ENCODE measurements at places on chromosomes 11 and 22.

GRCh38 chr11:57071829-57072228 is 83.1 kb downstream of the OR5AK2 start:
- no peak for DNase-seq

DNA sequence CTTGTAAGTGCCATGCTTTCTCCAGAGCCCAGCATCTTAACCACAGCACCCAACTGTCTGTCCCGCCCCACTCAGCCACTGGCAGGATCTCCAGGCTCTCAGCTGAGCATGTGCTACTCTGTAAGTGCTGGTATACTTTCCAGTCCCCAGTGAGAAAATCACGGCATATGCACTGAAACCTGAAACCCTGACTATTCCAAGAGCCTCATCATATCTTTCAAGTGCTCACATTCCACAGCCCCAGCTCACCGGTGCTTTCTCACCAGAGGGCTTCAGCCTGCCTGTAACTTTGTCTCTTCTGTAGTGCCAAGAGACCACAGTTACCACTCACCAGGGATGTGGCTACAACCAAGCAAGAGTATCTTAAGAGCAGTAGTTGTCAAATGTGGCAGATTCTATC is 24.4 kb upstream of the PAMR1 start:
- no peak for DNase-seq

DNA sequence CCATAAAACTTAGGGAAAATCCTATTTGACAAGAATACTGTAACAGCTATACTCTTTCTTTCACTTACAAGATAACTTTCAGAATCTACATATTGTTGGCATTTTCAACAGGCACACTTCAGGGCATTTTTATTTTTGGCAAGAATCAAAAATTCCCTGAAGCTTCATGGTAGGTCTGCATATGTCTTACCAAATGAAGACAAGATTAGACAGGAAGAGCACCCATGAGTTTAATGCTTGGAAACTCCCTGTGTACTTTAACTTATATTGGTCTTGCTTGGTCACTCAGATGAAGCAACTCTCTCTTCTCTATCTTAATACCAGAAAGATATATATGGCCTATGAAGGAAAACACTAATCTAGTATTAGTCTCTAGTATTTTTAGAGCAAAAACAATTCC is 137.7 kb downstream of the ATG16L2 start:
- no peak for DNase-seq

DNA sequence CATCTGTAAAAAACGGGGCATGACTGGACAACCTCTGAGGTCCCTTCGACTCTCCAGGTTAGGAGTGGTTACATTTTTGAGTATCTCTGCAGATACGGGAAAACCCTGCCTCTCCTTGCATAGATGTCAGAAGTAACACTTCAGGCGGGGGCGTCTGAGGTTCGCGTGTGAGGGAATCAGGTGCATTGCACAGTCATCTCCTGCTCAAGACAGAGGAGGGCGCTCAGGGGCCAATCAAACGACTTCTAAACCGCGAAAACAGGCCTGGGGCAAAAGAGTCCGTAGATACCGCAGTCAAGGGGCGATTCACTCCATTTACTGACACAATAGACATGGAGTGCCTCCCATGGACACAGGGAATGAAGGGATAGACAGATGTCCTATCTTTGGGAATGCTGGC is 31.7 kb downstream of the KIRREL3 start:
- no peak for DNase-seq

DNA sequence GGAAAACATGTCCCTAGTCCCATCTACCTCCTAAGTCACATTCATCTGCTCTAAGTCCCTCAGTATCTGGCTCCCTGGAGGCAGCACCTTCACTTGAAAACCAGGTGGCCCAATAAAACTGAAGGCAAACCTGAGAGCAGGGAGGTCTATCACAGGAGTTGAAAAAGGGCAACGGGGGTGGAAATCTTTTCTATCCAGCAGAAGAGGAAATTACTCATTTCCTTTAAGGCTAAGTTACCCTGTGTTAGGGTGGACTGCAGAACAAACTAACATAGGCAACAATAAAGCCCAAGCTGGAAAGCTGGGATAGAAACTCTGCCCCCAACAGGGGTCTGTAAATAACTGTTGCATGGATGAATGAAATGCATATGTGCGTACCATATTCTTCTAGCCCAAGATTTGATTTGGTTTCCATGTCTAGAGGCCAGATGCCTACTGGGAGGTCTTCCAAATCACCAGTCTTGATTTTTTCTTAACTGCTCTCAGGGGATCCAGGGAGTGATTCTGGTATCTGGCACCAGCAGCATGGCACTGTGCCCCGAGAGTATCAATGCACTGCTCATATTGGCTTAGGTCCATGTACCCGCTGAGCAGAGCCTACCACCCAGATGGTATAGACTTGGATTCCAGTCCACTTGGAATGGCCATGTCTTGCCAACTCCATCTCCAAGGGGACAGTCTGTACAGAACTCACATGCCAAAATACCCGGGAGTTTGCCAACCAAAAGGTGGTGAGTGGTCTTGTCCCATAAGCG is 350.0 kb upstream of the NCAM1 start:
- no peak for DNase-seq

DNA sequence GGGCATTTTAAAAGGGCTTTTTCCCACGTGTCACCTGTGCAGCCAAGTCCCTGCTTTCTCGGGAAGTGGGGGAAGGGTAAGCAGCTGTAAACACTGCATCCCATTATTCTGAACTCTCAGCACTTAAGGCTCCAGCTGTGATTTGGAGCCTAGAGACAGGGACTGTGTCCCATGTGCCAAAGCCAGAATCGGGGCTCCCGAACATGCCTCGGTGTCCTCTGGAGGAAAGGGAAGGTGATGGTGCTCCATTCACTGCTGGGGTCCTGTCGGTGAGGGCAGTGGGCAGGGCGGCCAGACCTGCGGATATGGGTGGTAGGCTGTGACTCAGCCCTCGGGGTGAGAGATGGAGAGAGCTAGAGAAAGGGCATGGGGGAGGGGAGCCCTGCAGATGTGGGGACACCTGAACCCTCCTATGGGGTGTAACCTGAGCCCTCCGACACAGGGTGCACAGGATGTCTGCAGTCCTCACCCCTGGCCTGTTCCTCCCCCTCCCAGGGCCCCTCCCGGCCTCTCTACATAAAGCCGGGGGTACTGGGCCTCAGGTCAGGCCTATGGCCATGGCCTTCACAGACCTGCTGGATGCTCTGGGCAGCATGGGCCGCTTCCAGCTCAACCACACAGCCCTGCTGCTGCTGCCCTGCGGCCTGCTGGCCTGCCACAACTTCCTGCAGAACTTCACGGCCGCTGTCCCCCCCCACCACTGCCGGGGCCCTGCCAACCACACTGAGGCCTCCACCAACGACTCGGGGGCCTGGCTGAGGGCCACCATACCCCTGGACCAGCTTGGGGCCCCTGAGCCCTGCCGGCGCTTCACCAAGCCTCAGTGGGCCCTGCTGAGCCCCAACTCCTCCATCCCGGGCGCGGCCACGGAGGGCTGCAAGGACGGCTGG is 31.8 kb downstream of the CAPN1 start:
- no peak for DNase-seq

DNA sequence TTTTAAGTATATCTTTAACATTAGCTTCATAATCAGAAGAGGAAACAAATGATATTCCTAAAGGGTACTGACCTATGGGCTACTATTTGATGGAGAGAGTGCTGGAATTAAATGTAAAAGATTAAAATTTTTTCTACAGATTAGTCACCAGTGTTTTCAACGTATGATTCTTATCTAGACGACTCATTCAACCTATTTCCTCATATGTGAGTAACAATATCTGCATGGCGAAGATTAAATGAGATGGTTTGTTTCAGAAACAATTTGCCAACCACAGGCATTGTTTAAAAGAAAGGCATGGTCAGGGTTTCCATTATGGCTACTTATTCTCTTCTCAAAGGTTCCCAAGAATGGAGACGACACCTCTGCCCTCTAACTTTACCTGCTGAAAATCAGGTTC is 20.4 kb downstream of the OR56B4 start:
- no peak for DNase-seq

- DNase-seq = no peak
These were observed 58.0 kb upstream of the UBASH3B start for GRCh38 chr11:122597511-122597910.

- DNase-seq = no peak
These were observed 127.2 kb downstream of the ST3GAL4 start for GRCh38 chr11:126482586-126483108.

DNA sequence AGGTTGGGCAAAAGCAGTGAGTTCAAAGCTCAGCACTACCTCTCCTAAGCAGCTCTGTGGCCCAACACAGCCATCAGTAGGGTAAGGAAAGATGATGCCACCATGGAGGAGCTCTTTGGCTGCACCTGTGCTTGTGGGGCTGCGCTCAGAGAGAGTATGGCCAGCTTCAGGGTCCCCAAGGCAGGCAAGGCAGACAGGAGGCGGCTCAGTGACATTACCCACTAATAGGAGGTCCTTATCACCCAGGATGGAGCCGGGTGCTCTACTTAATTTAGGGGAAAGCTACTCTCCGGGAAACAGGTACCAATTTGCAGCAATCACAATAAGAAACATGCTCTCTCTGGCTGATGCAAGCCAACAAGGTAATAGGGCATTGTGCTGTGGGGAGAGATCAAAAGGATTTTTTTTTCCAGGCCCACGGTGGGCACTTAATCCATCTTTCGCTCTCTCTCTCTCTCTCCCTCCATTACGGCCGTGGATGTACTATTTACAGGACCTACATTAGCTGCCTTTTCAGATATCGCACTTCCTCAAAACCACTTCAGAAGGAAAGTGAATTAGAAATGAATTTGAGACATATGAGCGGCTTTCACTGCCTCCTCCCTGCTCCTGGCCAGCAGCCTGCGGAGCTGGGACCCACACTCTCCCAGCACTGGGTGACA is 446.3 kb downstream of the SOX6 start:
- no peak for DNase-seq

DNA sequence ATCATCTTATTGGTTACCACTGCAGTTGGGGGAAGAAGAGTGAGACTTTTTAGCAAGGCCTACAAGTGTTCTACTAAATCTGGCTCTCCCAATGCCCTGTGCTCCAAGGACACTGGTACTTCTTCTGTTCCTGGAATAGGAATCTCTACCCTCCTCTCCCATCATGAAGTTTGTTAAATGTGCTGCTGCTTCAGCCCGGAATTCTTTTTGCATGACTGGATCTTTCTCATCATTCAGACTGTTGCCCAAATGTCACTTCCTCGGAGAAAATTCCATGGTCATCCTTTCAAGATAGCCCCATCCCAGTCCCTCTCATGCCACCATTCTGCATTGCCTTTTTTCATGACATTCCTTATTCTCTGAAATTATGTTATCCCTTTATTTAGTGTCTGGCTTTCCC is 400.8 kb downstream of the SOX6 start:
- DNase-seq = no peak

Measured in mesothelial cell of epicardium (in vitro differentiated cells).